Esophagus squamous epithelium (tissue), 5 donors: ENCODE measurements at places on chromosomes 16 and 17.

DNA sequence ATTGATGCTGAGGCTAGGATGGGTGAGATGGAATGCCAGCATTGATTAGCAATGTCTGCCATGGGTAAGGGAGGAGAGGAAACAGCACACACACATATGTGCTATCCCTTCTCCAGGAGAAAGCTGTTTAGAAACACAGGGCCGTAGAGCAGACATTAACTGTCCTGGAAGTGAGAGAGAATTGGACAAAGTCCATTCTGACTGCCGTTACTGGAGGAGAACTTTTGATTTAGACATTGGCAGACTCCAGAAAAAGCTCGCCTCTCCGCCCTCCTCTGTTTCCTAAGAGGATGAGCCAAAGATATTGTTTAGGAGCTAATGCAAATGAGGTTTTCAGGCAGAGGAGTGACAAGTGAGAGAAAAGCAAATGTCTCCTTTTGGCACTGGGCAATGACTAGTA, 237.0 kb downstream of the HAPSTR1 start:
- no peak for DNase-seq

GRCh38 chr16:88983165-88983564, 6.2 kb upstream of the CBFA2T3 start:
- DNase-seq = no peak

GRCh38 chr16:69404275-69404805, 18.5 kb upstream of the TERF2 start:
- no peak for DNase-seq

DNA sequence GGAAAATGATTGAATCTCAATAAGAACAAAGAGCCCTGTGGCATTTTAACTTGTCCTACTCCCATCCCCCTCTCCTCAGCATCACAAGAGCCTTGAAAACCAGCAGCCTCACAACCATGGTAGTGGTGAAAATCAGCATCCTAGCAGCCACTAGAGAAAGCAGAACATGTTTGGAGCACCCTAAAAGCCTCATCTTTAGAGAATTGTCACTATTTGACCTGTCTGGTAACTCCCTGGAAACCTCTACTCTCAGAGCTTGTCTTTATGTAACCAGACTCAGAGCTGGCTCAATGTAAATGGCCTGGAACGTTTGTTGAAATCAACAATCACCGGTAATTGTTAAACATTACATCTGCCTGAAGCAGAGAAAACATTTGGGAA, 70.8 kb downstream of the MMD start:
- DNase-seq = no peak

- DNase-seq = no peak
These were observed 7.7 kb downstream of the MINK1 start for GRCh38 chr17:4840893-4841242.

GRCh38 chr16:4703906-4704305, 10.5 kb downstream of the NUDT16L1 start:
- no peak for DNase-seq

DNA sequence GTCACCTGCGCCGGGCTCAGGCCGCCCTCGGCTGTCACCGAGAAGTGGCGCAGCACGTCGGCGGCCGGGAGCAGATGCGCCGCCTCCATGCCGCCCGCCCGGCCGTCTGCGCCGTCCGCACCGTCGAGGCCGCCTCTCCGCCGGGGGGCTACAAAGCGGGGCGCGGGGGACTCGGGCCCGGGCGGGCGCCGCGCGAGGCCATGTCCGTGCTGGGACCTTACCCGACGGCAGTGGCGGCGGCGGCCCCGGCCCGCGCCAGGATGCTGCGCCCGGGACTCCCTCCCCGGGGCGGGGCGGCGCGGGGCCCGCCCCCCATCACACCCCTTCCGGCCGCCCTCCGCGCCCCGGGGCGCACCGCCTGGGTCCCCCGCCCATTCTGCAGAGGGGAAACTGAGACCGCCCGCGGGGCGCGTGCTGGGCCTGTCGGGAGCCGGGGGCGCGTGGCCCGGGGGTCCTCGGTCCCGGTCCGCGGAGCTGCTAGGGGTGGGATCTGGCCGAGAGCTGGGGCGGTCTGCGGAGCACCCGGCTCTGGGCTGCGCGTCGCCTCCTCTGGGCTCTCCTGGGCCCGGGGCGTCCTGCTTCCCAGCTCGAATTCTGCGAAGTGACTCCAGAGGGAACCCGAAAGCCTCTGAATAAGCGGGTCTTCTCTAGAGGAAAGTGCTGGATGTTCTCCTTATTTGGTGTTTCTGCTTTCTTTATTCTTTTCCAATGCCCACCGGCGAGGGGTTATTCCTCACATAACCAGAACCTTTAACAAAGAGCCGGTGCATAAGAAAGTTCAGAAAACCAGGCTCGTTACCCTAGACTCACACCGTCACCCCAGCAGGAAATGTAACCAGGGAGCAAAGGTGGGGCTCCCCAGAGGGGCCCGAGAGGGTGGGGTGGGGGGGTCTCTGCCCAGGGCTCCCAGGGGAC, at the start of gene ATP2A3:
Gene ATP2A3 (minus strand): TSS at position 235 of the 915 bp plus-strand sequence. CDS start 146 bp downstream, at position 89.
- no peak for DNase-seq

- no peak for DNase-seq
These were observed 38.4 kb upstream of the STAC2 start for GRCh38 chr17:39264119-39264518.

- DNase-seq = no peak
These were observed 18.7 kb upstream of the AQP8 start for GRCh38 chr16:25198021-25198420.

DNA sequence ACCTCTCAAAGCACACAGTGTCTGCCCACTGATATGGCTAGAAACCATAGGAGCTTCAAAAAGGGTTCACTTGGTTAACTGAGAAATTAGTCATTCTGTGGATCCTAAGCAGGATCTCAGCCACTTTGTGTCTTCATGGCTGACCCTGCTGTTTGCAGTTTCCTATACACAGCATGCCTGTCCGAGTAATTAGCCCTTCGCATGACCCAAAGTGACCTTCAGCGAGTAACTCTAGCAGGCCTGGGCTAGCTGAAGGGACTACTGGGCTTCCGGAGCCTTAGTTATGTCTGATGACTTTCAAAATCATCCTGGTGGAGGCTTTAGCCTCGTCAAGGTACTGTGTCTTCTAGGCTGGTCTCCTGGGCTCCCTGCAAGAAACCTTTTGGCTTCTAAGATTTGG, 28.9 kb upstream of the FBXW10B start:
- DNase-seq = no peak

DNA sequence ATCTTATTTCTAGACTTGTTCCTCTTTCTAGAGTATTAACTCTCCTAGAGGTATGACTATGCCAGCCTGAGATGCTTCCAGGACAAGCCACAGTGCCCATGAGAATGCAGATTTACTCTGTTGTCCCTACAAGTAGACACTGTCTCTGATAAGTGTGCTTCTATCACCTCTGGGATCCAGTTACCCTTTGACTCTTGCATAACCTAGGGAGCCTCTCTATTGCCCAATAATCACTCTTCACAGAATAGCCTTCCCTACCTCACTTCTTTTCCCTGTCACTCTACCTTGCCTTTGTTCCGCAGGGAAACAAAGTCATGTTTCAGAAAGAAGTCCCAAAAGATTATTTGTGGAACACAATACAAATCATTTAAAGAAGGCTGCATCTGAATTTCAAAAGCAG, 1.6 kb upstream of the KRT34 start:
- no peak for DNase-seq
